ENCODE measurements at places on chromosomes 16 and 17.
A peak's percentile ranks its signal among the peaks of the same experiment; 100 is the strongest.

GRCh38 chr17:14826358-14826757 lies 438.8 kb downstream of the PMP22 start:
- DNase-seq: no peak

DNA sequence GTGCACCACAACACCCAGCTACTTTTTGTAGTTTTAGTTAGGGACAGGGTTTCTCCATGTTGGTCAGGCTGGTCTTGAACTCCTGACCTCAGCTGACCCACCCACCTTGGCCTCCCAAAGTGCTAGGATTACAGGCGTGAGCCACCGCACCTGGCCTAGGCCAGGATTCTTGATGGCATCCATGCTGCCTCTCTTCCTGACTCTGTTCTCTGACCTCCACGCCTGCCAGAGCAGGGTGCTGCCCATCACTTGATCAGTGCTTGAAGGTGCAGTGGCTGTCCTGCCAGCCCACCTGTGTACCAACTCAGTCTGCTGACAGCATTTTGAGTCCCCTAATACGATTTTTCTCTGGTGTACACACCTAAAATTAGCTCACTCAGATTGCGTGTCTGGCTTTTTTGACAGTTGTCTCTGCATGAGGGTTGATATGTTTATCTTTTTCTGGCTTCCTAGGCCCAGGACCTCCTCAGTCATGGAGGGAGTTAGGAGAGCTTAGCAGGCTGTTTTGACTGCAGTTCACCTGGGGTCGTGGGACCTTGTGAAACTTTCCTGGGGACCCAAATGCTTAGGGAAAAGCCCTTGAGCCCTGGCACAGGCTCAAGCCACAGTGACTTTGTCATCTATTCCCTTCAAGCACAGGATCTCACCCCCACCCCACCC lies 5.9 kb downstream of the HAS3 start:
- DNase-seq: no peak

DNA sequence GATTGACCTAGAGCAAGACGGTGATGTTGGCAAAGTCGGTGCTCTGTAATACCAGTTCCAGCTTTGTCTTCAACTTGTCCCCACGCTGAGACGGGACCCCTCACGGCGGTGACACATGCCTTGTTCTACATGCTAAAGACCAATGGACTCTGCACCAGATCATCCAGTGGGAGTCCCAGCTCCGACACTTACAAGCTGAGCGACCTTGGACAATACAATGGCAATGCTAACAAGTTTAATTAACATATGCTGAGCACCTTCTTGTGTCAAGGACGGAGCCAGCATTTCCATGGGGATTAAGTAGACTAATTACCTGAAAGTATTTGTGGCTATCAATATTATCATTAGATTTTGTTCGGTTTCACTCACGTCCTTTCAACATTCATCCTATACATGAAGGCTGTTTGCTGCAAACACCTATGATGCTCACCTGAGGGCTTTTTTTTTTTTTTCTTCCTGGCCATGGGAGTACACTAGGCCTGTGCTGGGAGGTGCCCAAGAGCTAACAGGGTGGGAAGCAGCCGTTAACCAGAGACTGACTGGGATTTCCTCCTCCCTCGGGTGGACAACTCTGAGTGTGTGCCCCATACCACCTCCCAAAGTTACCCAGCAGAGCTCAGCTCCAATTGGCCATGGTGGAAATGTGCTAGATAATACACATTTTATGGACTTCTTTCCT lies 308.6 kb upstream of the ZFHX3 start:
- DNase-seq: no peak

- DNase-seq: no peak
Observed at GRCh38 chr16:31395647-31396046, 2.5 kb downstream of the ITGAD start.

- no peak for DNase-seq
Observed at GRCh38 chr16:56312028-56312300, 113.4 kb downstream of the AMFR start.

- no peak for DNase-seq
Observed at GRCh38 chr16:7316281-7316888, 16.3 kb upstream of the RBFOX1 start.

- DNase-seq: no peak
Observed at GRCh38 chr16:89759746-89760340, 38.5 kb downstream of the ZNF276 start.

DNA sequence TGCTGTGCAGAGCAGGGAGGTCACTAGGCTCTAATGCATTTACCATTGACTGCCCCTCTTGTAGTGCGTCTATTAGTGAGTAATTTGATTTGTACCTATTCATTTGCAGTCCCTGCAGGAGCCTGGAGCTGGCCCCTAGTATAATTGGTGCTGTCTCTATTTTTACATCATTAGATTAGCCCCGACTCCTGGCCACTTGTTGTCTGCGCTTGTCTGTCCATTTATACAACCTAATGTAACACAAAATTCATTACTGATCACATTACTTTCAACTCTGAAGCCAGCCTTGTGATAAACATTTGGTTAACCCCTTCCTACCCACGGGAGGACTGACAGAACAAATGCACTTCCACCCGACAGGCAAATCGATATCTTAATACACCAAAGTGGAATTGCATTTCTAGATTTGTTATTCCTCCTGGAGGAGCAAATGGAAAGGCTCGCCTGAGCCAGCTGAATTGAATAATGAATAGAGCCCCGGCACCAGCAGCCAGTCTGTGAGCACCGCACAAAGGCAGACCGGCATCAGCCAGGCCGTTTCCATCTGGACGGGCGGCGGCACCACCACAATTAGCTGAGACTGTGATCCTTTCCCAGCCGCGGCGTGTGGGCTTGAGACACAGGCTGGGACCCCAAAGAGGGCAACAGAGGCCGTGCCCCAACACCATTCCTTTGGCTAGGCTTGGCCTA lies 18.7 kb upstream of the TBX2 start:
- no peak for DNase-seq

GRCh38 chr16:84043486-84044117 lies 1.0 kb upstream of the SLC38A8 start:
- no peak for DNase-seq

- no peak for DNase-seq
Observed at GRCh38 chr16:667113-667779, 686 bp upstream of the RHOT2 start.

DNA sequence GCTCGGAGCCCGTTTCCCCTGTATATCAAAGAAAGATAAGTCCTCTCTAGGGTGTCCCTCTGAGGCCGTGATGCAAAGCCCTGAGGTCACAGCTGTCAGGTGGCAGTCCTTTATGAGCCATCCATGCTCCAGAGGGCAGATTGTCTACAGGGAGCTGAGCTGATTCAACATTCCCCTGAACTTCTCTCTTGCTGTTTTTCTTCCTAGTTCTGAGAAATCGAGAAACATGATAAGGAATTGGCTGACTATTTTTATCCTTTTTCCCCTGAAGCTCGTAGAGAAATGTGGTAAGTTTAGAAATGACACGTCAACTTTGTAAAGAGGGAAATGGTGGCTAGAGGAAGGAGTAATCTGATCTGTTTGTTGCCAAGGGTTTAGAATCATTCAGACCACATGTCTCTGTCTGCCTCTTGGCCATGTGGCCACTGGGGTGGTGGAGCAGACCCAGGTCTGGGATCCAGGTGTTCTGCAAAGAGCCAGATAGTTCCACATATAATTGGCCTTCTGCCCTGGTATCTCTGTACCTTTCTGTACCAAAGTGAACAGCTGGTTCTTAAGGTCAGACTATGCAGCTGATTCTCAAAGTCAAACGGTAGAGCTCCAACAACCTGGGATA lies 3.5 kb downstream of the CTNS start:
- peak; percentile 62 for DNase-seq

- no peak for DNase-seq
Observed at GRCh38 chr17:6079155-6079888, 9.1 kb downstream of the WSCD1 start.

DNA sequence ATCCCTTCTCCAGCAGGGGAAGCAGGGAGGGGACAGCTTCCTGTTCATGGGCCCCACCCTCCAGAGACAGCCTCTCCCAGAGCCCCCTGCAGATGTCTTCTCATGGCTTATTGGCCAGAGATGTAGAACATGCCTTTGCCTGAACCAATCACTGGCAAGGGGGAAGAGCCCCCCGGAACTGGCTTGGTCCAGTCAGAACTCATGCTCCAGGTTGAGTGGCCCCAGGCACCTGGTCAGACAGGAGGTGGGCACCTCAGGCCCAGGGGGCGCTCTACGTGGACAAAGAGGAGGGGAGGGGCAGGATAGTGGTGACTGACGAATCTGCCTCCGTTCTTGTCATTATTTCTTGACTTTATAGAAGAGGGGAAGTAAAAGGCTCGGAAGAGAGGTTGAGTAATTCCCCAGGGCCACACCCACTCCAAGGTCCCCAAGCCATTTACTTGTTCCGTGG lies 23.6 kb downstream of the RAB11FIP4 start:
- no peak for DNase-seq

GRCh38 chr17:40803617-40804082 lies 3.9 kb upstream of the KRT28 start:
- peak; percentile 75 for DNase-seq

- peak; percentile 68 for DNase-seq
Observed at GRCh38 chr16:30368122-30368791, 2.0 kb downstream of the TBC1D10B start.

GRCh38 chr17:19728084-19728495 lies 11.7 kb upstream of the SLC47A2 start:
- DNase-seq: peak; percentile 96

GRCh38 chr17:42895185-42895555 lies 5.4 kb upstream of the G6PC1 start:
- peak; percentile 90 for DNase-seq

- no peak for DNase-seq
Observed at GRCh38 chr17:47810901-47811635, 10.5 kb downstream of the OSBPL7 start.

DNA sequence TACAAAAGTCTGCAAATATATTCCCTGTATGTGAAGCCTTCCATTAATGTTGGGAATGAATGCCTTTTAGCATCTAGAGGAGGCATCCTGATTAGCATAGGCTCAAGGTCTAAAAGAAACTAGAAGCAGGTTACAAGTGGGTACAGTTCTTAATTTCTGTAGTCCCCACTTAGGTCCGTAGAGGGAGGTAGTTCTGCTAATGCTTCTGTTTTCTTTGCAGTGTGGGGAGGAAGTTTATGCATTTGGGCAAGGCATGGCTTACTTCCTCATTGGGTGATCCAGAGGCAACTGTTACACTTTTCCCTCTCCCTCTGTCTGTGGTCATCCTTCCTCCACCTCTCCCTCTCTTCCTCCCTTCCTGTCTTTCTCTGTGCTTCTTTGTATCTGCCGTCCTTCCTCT lies 108.4 kb upstream of the ZKSCAN2 start:
- DNase-seq: no peak

DNA sequence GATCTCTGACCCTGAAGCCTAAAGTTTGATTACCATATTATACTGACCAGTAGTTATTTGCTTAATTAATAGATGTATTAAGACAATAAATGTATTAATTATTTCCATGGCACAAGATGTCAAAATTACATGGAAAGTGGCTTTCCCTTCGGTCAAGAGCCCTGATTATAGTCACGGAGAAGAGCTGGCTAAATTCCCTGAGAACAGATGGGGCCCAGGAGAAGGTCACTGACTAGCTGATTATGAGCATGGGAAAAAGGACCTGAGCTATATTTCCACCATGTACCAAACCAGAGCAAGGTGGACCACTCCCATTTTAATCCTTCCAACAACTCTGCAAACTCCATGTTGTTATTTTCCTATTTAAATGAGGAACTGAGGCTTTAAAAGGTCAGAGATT lies 12.9 kb upstream of the MYO18A start:
- no peak for DNase-seq

DNA sequence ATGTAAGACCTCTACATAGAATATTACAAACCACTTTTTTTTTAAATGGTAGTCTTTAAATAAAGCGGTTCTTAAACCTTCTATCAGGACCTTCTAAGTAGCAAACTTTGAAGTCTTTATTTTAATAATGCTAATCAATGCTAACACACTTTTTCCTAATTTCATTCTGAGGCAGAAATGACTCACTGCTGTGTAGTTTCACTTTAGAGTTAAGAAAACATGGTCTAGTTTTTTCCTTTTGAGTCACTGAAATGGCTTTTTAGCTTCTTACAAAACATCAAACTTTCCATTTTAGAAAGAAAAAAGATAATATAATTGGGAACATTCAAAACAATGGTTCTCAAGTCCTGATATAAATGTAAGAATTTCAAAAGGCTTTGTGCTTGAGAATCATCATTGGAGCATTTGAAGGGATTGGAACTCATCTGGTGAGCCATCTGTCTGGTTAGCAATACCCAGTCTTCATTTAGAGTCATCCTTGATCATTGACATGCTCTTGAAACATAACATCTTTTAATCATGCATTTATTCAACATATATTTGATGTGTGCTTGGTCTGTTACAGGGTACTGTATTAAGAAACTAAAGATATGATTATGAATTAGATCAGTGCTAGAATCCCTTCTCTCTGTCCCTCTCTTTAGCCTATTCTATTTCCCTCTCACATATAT lies 258.3 kb upstream of the MON1B start:
- peak; percentile 63 for DNase-seq

- DNase-seq: peak; percentile 99
Observed at GRCh38 chr17:4229627-4230541, 33.9 kb downstream of the ANKFY1 start.

- no peak for DNase-seq
Observed at GRCh38 chr17:42408061-42408460, 15.0 kb downstream of the CAVIN1 start.

GRCh38 chr17:34249061-34249460 lies 6.0 kb upstream of the CCL2 start:
- no peak for DNase-seq

DNA sequence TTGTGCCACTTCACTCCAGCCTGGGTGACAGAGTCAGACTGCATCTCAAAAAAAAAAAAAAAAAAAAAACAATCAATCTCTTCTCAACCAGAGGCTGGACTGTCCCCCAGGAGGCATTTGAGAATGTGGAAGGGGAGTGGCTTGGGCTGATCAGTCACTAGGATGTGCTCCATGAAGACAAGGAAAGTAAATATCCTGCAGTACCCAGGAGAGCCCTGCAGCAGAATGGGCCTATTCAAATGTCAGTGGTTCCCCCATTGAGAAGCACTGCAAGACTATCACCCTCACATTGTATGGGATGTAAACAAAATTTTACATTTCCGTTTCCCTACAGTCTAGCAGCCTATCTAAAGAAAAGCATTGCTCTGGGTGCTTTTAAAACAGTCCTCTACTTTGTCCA lies 70.3 kb downstream of the DNAH9 start:
- DNase-seq: no peak

DNA sequence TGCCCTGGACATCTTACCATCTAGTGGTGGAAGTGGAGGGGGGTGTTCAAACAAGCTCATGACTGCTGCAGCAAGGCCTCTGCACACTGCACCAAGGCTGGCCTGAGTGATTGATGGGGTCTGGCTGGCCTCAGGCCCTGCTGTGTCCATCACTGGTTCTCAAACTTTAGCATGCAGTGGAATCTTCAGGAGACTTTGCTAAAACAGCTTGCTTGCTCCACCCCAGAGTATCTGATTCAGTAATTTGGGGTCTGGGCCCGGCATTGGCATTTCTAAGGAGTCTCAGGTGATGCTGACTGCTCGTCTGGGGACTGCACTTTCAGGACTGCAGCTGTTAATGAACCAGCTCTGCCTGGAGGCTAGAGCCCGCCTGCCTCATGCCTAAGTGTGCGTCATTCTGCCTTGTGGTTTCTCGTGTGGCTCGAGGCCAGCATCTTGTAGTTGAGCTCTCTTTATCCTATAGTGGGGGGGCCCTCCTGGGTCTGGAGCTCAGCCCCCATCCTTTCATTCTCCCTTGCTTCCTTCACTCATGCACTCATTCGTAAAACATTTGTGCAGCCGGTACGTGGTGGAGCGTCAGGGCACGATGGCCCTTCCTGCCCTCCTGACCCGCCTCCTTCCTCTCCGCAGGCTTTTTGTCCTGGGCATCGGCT lies 4.1 kb downstream of the MGAT5B start:
- DNase-seq: peak; percentile 86
